ENCODE measurements at places on chromosomes 6 and 20.

GRCh38 chr20:18016772-18017171 is 40.9 kb downstream of the OVOL2 start:
- DNase-seq = no peak

GRCh38 chr6:19380293-19380692 is 456.9 kb upstream of the ID4 start:
- DNase-seq = no peak

GRCh38 chr20:48786951-48787705 is 40.7 kb downstream of the PREX1 start:
- no peak for DNase-seq

DNA sequence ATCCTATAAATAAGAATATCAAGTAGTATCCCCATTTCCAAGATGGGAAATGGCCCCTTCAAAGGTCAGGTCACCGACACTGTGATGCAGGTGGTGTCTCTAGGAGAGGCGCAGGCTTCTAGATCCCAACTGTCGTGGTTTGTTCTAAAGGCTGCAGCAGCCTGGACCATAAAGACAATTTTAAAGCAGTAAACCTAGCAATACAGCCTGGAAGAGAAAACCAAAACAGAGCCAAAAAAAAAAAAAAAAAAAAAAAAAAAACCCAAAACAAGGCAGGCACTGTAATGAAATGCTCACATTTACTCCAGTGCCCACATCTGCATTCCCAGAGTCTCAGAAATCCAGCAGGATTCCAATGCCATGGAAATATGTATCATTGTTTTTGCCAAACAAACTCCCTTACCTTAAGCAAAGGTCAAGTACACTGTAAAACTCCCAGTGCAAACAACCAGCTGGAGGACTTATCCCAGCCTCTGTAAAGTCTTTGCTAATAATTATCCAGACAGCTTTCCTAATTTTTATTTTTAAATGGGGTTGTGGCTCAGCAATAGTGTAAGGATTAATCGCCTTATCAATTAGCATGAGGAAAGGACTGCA is 98.2 kb downstream of the PSMG4 start:
- no peak for DNase-seq

DNA sequence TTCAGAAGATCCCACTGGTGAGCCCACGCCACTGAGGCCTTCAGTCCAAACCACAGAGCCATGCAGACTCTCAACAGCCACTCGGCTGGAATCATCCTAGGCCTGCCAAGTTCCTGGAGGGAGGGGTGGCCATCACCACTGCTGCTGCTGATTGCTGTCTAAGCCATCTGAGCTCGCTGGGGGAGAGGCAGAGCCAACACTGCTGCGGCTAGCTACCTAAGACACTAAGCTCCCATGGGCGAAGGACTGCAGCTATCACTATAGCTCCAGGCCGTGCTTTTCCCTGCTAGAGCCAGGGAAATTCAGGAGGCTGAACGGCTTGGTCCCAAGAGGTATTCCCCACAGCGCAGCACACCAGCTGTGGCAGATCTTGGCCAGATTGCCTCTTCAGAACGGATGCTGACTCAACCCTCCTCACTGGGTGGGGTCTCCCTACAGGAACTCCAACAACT is 73.6 kb downstream of the TBC1D32 start:
- no peak for DNase-seq

DNA sequence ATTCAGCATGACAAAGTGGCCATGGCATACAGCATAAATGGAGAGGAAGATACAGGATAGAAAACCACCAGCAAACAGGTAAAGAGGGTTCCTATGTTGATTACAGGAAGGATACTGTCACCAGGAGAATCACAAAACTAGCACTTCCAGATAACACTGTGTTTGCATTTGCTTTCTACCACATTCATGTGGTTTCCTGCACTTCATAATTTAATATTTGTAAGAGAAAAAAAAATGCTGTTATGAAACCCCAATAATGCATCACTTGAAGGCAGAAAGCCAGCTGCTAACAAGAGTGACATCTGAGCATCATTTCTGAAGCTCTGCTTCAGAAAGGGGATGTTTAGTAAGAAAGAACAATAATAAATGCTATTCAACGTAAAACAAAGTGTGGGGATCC is 106.6 kb downstream of the ATXN1 start:
- no peak for DNase-seq

DNA sequence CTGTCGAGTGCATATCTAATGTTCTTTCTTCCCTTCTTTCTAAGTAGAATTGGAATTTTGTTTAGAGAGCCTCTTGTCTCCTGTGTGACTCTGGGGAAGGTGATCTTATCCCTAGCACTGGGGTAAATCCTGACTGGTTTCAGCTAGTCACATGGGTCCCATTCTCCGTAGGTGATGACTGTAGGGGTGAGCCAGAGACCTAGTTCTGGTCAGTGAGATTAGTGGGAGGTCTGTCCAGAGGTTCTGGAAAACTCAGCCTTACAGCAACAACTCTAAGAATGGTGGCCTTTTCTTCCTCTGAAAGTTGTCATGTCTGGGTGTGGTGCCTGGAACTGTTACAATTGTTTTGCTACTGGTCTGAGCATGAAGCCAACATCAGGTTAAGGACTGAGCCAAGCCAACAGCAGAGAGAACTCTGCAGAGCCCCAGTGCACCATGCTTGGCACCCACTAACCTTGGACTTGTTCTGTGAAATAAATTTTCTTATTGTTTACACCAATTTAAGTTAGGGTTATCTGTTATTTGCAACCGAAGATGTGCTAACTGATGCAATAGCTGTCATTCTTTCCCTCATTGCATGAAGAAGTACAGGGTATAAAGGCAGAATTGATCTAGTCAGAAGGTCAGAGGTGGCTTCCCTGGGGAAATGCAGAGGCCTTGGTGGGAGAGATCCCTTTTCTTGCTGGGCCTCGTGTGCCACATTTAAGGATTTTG is 56.8 kb upstream of the TULP4 start:
- no peak for DNase-seq

DNA sequence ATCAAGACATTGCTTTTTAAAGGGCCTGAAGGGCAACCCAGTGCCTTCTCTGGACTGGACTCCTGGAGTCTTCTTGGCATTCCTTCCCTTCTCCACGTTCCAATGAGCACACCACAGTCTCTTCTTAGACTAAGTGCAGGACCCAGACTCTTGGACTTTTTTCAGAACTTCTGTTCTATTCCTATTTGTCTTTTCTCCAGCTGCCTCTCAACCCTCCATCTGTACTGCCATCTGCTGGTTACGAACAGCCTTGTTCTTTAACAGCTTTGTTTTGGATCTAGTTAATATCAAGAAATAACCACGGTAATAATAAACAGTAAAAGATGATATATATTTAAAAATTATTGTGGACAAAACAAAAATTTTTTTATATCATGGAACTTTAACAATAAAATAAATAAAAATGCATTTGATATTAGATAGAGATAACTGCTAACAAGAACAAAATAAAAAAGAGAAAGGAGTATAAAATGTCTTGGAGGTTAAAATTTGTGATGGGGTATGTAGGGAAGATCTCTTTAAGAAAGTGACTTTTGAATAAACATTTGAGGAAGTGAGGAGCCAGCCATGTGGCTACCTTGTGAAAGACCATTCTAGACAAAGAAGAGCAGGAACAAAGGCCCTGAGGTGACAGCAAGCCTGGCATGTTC is 105.1 kb upstream of the HCRTR2 start:
- DNase-seq = no peak

GRCh38 chr6:25016014-25016720 is 80.4 kb upstream of the RIPOR2 start:
- no peak for DNase-seq

GRCh38 chr6:118974790-118975189 is 39.8 kb upstream of the MCM9 start:
- no peak for DNase-seq

- DNase-seq = no peak
Observed at GRCh38 chr6:32974541-32975308, 6.3 kb downstream of the BRD2 start.

GRCh38 chr20:53244711-53245110 is 272.6 kb downstream of the TSHZ2 start:
- no peak for DNase-seq

- no peak for DNase-seq
Observed at GRCh38 chr6:78746457-78746856, 120.9 kb upstream of the IRAK1BP1 start.

DNA sequence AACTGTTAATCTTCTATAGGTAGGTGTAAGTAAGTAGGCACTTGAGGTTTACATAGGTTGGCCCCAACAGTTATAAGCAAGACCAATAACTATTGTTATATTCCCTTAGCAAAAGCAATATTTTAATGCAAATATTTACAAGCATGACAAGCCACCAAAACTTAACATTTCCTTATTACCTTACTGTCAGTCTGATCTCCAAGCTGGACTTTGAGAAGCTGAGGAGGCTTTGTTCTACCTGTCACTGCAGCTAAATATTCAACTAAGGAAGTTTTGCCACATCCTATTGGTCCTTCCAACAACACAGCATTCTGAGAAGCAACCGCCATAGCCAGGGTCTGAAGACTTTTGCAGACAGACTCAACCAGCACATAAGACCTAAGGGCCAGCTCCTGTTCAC is 29.6 kb downstream of the MDN1 start:
- no peak for DNase-seq

GRCh38 chr6:52362443-52363227 is 684 bp downstream of the PAQR8 start:
- DNase-seq = peak; percentile 42

- DNase-seq = no peak
Observed at GRCh38 chr6:62746968-62747367, 460.9 kb upstream of the KHDRBS2 start.

- no peak for DNase-seq
Observed at GRCh38 chr6:19608546-19608945, 228.6 kb upstream of the ID4 start.

DNA sequence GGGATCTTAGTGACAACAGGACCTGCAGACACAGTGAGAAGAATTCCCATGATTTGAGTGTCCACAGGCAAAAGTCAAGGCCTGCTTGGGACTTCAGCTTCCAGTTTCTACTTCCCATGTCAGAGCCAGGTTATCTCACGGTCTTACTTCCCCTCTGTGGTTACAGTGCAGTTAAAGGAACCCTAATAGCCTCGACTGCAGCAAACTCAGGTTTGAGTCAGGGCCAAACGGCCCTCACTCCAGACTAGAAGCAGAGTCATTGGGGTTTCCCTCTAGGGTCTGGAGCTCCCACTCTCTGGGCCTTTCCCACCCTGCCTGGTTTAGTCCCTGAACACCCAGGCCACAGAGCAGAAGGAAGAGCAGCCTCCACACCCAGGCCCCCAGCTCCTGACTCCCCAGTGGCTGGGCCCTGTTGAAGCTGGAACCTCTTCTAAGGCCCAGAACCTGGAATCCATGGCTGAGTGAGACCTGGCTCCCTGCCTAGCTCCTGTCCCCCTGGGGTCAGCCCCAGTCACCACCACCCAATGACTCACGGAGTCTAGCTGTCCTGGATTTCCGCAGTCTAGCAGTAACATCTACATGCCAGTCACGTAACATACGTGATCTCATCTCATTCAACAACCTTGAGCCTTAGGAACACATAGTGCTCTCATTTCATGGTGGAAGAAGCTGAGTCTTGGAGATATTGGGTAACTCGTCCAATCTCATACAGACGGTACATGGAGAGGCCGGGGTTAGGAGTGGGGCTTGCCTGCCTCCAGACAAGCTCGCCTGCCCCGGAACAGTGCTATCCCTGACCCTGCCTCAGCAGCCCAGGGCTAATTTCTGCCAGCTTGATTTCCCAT is 9.2 kb upstream of the GHRH start:
- peak; percentile 77 for DNase-seq

- DNase-seq = no peak
Observed at GRCh38 chr6:44925100-44925739, 402.9 kb upstream of the RUNX2 start.

- DNase-seq = no peak
Observed at GRCh38 chr6:158816803-158817727, 2.1 kb downstream of the EZR start.

GRCh38 chr6:41894366-41895299 is 542 bp downstream of the USP49 start:
- DNase-seq = peak; percentile 16

- no peak for DNase-seq
Observed at GRCh38 chr6:166955865-166956443, 396 bp downstream of the RNASET2 start.

- DNase-seq = no peak
Observed at GRCh38 chr6:92827104-92827503, 592.3 kb downstream of the EPHA7 start.

DNA sequence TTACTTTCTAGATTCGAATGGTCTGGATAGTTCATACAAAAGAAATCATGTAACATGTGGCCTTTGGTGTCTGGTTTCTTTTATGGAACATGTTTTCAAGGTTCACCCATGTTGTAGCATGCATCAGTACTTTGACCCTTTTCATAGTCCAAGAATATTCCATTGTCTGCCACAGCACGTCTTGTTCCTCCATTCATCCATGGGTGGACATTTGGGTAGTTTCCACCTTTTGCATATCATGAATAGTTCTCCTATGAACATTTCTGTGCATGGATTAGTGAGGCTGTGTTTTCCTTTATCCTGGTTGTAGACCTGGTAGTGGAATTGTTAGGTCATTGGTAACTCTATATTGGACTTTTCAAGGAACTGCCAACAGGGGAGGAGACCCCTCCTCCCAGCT is 31.7 kb downstream of the GSTA3 start:
- no peak for DNase-seq

- DNase-seq = no peak
Observed at GRCh38 chr6:22401206-22401605, 104.4 kb upstream of the PRL start.

DNA sequence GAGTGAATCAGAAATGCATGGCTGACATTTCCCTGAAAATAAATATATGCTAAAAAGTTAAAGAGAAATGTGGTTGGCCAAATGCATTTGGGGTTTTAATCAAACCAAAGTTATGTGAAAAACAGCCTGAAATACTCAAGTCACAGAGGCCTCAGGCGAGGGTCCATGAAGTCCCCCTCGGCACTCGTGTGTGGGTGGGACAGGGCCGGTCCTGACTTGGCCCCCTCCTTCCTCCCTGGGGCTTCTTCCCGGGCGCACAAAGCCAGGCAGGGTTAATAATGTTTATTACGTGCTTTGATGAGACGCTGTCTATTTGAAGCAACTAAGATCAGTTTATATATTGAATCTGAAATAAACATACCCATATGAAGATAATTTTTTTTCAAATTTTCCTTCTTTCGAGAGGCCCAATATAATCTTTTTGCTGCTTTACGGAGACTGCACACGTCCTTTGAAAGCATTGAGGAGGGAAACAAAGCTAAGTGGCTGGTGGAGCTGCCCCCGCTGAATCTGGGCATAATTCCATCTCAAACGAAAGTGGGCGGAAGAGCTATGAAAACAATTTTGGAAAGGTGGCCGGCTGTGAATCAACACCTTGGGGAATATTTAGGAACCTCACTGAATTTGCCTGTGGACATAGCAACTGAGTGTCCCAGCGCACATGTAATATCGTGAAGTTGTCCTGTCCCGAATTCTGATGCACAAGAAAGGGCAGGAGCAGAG is 55.8 kb upstream of the SMOC2 start:
- DNase-seq = no peak

GRCh38 chr6:156790711-156791319 is 13.6 kb downstream of the ARID1B start:
- no peak for DNase-seq

DNA sequence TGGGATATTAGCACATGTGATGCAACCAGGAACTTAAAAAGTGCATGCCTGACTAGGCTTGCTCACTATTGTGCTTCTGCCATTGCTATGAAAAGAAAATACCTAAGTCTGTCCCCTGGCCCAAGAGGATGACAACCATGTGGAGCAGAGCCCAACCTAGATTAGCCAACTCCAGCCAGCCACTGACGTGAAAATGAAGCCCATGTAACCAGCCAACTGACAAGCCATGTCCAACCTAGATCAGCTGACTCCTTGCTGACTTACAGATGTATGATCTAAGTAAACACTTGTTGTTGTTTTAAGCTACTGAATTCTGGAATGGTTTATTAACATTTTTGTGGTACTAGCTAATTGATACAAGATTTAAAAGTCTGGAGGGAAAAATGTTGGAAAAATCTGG is 47.5 kb downstream of the PIGU start:
- DNase-seq = no peak
